ENCODE measurements at places on chromosomes 7 and 10. TPM values are rescaled to one million over a fixed set of nuclear protein-coding genes. Genes with fewer than 3 reads are reported as not detected.

The NHLRC2 gene
- total RNA-seq, result 22.8 TPM

DNA sequence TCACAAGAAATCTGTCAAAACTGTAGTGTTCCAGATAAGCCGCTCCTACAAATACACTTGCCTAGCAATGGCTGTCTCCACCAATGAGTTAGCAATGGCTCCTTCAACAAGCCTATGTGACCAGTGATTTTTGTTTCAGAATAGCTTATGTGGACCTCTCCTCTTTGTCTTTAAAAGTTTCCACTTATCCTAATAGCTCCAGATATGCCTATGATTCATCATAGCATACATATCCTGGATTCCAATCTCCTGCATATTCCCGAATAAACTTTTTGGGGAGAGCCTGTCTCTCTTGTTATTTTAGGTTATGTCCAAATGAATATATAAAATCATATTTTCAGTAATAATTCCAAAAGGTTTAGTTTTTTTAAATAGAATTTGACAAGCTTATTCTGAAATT is 510.6 kb downstream of the ARL4A start:
- no peaks in the 10 kb centered on the region for H3K36me3 ChIP-seq
- no peak overlapping the region for H3K4me3 ChIP-seq
- no peak overlapping the region for H3K27ac ChIP-seq
- no peaks in the 10 kb centered on the region for H3K4me1 ChIP-seq
- DNase-seq, result no peak
- H3K27me3 ChIP-seq, result no peaks in the 10 kb centered on the region

DNA sequence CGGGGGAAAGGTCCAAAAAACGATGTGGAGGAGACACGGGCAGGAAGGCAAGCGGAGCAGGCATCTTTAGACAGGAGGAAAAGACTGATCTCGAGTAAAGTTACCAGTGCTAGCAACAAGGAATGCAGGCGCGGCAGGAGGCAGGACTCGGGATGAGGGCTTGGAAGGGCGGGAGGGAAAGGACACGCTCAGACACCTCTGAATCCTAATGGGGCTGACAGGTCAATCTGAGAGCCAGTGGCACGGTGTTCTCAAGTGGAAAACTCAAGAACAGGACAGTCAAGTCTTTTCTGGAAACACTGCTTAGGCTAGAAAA is 155.3 kb upstream of the COBL start:
- no peak overlapping the region for H3K4me3 ChIP-seq
- no peak overlapping the region for H3K27ac ChIP-seq
- H3K4me1 ChIP-seq, result no peaks in the 10 kb centered on the region
- H3K27me3 ChIP-seq, result peaks cover 9% of the 10 kb centered on the region
- no peaks in the 10 kb centered on the region for H3K36me3 ChIP-seq

- H3K4me3 ChIP-seq, result no peak overlapping the region
- no peak for DNase-seq
- H3K4me1 ChIP-seq, result peaks cover 10% of the 10 kb centered on the region
- H3K36me3 ChIP-seq, result no peaks in the 10 kb centered on the region
Measured at GRCh38 chr10:61751599-61751998, 88.9 kb downstream of the CABCOCO1 start.

DNA sequence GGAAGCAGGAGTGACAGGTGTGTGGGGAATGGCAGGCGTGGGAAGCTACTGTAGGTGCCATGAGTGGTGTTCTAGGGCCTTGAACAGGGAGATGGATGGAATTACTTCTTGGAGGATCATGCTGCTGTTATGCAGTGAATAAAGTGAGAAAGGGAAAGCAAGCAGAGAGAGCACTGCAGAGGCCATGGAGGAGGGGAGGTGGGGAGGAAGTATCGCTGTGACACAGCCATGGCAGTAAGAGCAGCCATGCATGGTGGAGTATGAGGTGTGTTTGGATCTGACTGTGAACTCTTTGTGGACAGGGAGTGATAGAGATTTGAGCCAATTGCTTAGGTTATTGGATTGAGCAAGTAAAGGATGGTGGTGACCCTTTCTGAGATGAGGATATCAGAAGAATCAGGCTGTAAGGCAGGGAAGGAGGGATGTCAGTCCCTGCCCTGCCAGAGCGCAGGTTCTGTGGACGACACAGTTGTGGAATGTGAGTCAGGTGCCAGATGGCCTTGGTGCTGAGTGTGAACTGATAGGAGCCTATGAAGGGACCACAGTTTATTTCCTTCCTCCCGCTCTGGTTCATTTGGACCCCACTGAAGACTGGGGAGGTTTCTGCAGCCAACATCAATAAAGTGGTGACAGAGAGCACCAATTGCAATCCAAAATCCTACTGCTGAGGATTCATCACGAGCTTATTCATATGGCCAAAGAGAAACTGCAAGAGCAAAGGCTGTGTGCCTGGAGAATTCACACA is 105.5 kb upstream of the TMEM72 start:
- no peak overlapping the region for H3K27ac ChIP-seq
- H3K4me1 ChIP-seq, result no peaks in the 10 kb centered on the region
- DNase-seq, result no peak
- no peaks in the 10 kb centered on the region for H3K36me3 ChIP-seq
- H3K4me3 ChIP-seq, result no peak overlapping the region

DNA sequence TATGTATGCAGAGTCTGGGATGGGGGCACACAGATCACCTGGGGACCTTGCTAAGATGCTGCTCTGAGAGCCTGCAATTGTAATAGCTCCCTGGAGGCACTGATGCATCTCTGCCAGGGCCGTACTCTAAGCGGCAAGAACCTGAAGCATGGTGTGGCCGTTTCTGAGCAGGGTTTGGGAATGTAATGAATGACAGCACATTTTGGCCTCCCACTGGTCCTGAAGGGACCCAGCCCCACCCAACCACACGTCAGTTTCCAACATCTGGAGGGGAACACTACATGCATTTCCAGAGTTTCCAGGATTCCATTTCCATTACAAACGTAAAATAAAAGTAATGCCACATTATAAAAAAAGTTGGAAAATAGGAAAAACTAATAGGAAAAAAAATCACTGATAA is 14.0 kb downstream of the ZCCHC24 start:
- H3K4me3 ChIP-seq, result no peak overlapping the region
- H3K27ac ChIP-seq, result peak overlapping the region; percentile 93
- peaks cover 62% of the 10 kb centered on the region for H3K4me1 ChIP-seq
- no peaks in the 10 kb centered on the region for H3K27me3 ChIP-seq
- no peak for DNase-seq

DNA sequence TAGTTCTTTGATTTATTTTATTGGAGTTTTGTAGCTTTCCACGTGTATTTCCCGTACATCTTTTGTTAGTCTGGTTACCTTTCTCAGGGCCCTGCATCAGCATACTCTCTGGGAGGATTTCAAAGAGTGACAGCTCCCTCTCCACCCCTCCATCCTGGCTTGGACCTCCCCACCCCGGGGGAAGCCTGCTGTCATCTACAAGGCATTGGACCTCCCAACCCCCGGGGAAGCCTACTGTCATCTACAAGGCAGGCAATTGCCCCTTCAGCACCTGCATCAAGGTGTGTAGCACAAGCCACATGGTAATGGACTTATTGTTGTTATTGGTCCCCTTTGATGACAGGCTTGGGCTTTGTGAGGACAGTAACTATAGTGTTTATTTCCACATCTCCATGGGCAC is 390.1 kb downstream of the TCERG1L start:
- no peak overlapping the region for H3K4me3 ChIP-seq
- no peaks in the 10 kb centered on the region for H3K36me3 ChIP-seq
- no peaks in the 10 kb centered on the region for H3K4me1 ChIP-seq
- H3K27ac ChIP-seq, result no peak overlapping the region

DNA sequence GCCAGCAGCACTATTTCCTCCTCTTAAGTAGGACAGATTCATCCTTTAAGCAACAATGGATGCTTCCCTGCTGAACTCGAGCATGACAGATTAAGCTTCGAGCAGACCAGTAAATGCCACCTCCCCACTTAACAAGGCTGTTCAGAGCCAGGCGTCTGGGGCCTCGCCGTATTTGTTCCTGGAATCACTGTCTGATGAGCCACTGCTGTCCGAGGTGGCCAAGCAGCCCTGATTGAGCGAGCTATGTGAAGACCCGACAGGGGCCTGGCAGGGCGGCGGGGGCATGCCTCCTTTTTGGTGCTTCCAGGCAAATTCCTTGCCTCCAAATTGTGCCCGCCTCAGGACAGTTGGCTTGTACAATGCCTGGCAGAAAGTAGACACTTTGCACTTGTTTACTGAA is 862.6 kb downstream of the NRG3 start:
- H3K36me3 ChIP-seq, result no peaks in the 10 kb centered on the region
- H3K4me1 ChIP-seq, result no peaks in the 10 kb centered on the region
- no peak overlapping the region for H3K4me3 ChIP-seq

DNA sequence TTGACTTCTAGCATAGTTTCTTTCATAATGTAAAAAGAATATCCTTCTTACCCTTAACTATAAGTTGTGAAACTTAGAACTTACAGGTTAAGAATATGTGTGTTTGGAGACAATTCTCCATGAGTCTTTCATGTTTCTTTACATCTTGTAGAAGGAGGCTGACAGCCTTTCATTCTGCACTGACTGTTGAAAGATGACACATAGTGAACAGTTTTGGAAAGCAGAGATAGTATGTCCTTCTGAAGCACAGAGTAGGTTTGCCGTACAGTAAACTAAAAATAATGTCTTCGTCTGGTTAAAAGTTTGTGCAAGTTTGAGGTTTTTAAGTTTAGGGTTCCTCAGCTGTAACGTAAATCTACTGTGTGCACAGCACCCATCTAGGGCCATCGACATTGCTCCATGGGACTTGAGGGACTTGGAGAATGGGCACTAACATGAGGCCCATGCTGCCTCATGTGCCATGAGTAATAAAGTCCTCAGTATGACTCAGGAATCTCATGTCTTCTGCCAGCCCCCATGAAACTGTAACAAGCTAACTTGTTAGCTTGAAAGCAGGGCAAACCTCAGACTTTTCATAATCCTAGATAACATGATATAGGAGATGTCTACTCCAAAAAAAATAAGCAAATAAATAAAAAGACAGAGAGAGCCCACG is 24.5 kb upstream of the ELAPOR2 start:
- no peaks in the 10 kb centered on the region for H3K4me1 ChIP-seq
- no peaks in the 10 kb centered on the region for H3K27me3 ChIP-seq
- H3K4me3 ChIP-seq, result no peak overlapping the region
- H3K27ac ChIP-seq, result no peak overlapping the region
- no peaks in the 10 kb centered on the region for H3K36me3 ChIP-seq
- DNase-seq, result no peak

- H3K27me3 ChIP-seq, result peaks cover 82% of the 10 kb centered on the region
- H3K27ac ChIP-seq, result no peak overlapping the region
- H3K4me1 ChIP-seq, result no peaks in the 10 kb centered on the region
- H3K4me3 ChIP-seq, result no peak overlapping the region
- no peak for DNase-seq
- H3K36me3 ChIP-seq, result no peaks in the 10 kb centered on the region
Measured at GRCh38 chr10:100766693-100767421, 21.5 kb downstream of the PAX2 start.

The EN2 gene
- not detected for total RNA-seq

- H3K4me1 ChIP-seq, result no peaks in the 10 kb centered on the region
- no peak overlapping the region for H3K4me3 ChIP-seq
- H3K27me3 ChIP-seq, result no peaks in the 10 kb centered on the region
- H3K36me3 ChIP-seq, result no peaks in the 10 kb centered on the region
- DNase-seq, result no peak
- H3K27ac ChIP-seq, result no peak overlapping the region
Measured at GRCh38 chr7:135238112-135238744, 4.6 kb downstream of the STRA8 start.

The PNLIPRP2 gene
- total RNA-seq, result 21.1 TPM

The TNKS2 gene
- total RNA-seq, result 33.8 TPM

DNA sequence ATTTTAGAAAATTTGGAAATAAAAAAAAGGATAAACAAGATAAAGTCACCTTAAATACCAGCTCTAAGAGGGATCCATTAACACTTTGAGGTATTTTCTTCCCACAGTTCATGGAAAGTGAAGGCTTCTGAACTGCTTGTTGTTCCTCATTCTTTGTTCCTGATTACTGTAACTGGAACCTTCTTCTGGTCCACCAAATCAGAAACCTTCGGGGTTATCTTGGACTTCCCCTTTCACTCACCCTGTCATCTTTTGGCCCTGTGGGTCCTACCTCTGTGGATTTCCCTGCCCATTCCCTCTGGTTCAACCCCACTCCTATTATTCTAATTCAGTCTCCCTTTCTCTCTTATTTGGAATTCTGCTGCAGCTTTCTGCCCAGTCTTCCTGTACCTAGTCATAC is 116.5 kb upstream of the PRPS1L1 start:
- no peaks in the 10 kb centered on the region for H3K4me1 ChIP-seq
- DNase-seq, result no peak
- no peaks in the 10 kb centered on the region for H3K36me3 ChIP-seq
- H3K27ac ChIP-seq, result no peak overlapping the region
- H3K27me3 ChIP-seq, result no peaks in the 10 kb centered on the region
- no peak overlapping the region for H3K4me3 ChIP-seq

GRCh38 chr7:87512906-87513305 is 37.4 kb upstream of the ABCB4 start:
- no peaks in the 10 kb centered on the region for H3K27me3 ChIP-seq
- H3K4me1 ChIP-seq, result no peaks in the 10 kb centered on the region
- H3K27ac ChIP-seq, result no peak overlapping the region
- DNase-seq, result no peak
- no peaks in the 10 kb centered on the region for H3K36me3 ChIP-seq
- H3K4me3 ChIP-seq, result no peak overlapping the region

GRCh38 chr10:77072836-77073662 is 564.6 kb downstream of the KCNMA1 start:
- H3K27ac ChIP-seq, result peak overlapping the region; percentile 51
- no peaks in the 10 kb centered on the region for H3K4me1 ChIP-seq
- DNase-seq, result peak; percentile 33
- no peaks in the 10 kb centered on the region for H3K27me3 ChIP-seq
- no peaks in the 10 kb centered on the region for H3K36me3 ChIP-seq
- H3K4me3 ChIP-seq, result no peak overlapping the region

DNA sequence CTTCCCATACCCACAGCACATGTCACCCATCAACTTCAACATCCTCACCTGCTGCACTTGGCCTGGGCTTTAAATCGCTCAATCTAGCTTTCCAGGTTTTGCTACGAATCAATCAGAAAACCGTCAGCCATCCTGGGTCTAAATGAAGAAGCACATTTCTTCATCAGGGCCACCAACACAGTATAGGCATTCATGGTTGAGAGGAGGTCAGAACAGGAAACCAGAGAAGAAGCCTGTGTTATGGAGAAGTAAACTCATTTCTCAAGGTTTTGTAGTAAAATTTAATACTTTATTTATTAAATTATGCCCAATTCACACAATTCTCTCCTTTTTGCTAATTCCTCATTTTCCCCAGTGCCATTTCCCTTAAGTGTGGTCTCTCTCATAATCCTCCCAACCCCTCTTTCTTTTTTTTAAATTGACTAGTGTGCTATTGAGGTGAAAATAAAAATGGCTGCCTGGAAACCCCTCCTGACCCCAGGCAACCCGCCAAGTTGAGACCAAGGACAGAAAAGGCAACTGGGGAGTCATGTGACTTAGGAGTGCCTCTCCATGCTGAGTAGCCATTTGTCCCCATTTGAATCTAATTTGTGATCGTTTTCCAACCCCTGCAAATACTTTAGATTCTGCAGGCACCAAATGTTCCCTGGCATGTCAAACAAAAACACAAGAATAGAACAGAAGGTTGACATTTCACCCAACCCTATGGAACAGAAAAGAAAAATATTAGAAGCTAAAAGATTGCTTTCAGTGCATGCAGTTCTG is 181.1 kb upstream of the NAMPT start:
- H3K27me3 ChIP-seq, result no peaks in the 10 kb centered on the region
- no peak for DNase-seq
- no peak overlapping the region for H3K4me3 ChIP-seq

Data from hepatocyte (in vitro differentiated cells).